Vein endothelial cell (primary cell): ENCODE measurements at places on chromosomes 7 and 10. TPM values are rescaled to one million over a fixed set of nuclear protein-coding genes. Genes with fewer than 3 reads are reported as not detected.

CHAT gene
- not detected in 2 replicates for total RNA-seq

AOAH gene
- 0.10 and 0.65 TPM in 2 replicates for total RNA-seq

RHOBTB1 gene
- 45.6 and 51.6 TPM in 2 replicates for total RNA-seq

ATOH7 gene
- not detected in 2 replicates for total RNA-seq

DNAJB12 gene
- total RNA-seq, result 38.9 and 42.9 TPM in 2 replicates

SPDYE3 gene
- not detected in 2 replicates for total RNA-seq

KNDC1 gene
- not detected in 2 replicates for total RNA-seq

EIF4H gene
- total RNA-seq, result 359 and 382 TPM in 2 replicates

OPALIN gene
- total RNA-seq, result not detected in 2 replicates

MBL2 gene
- total RNA-seq, result not detected in 2 replicates

ELN gene
- total RNA-seq, result 0.29 and 22.5 TPM in 2 replicates

ADRA2A gene
- 0.19 and 0.98 TPM in 2 replicates for total RNA-seq

PGAM2 gene
- total RNA-seq, result not detected in 2 replicates

ACSM6 gene
- total RNA-seq, result not detected in 2 replicates

C7orf33 gene
- not detected in 2 replicates for total RNA-seq

SEC31B gene
- 3.8 and 5.2 TPM in 2 replicates for total RNA-seq

SUFU gene
- total RNA-seq, result 5.8 and 6.9 TPM in 2 replicates

MSRB2 gene
- total RNA-seq, result 4.9 and 7.2 TPM in 2 replicates

ELFN1 gene
- total RNA-seq, result 0.65 and 1.1 TPM in 2 replicates

ACSL5 gene
- 18.3 and 26.7 TPM in 2 replicates for total RNA-seq

HOXA10 gene
- 6.2 and 7.5 TPM in 2 replicates for total RNA-seq

NKX1-2 gene
- total RNA-seq, result not detected in 2 replicates

FAM24B gene
- 5.4 and 5.6 TPM in 2 replicates for total RNA-seq

RP9 gene
- total RNA-seq, result 13.4 and 14.4 TPM in 2 replicates

EFCAB10 gene
- 0.29 TPM in 1 of 2 replicates, not detected in the other for total RNA-seq

ABCB1 gene
- 0.57 and 0.65 TPM in 2 replicates for total RNA-seq

CHST3 gene
- total RNA-seq, result 8.2 and 12.7 TPM in 2 replicates
